ENCODE measurements at places on chromosomes 2 and 18.

DNA sequence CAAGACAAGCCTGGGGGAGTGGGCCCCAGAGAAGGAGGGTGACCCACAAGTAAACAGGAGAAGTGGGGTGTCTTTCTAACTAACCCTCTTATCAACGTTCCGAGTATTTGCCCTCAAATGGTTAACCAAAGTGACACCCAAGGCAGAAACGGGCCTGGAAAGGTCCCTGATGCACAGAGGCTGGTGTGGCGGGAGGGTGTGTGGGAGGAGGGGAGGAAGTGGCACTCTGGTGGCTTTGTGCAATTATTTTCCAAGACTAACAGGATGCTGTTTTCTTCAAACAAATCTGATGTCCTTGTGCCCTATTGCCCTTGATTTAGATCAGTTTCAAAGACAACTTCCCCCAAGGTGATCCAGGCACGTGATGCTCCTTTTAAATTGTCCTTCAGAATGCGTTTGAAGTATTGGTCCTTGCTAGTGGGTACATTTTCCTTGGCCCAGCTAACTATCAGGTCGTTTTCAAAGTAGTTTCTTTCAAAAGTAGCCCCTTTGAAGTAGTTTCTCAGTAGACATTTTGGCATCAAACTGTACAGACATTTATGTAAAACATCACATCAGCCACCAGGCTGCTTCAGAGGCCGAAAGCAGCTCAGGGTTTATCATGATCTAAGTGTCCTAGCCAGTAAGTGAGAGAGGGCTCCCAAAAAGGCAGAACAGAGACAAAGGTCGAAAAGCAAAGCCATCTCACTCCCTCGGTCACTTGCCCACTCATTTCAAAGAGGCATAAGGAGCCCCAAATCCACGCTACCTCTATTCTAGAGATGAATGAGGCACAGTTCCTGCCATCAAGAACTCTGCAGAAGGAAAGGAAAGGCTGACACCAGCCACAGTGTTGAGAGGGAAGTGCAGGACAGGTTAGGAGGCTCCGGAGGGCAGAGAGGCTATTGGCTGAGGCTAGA lies 371.1 kb upstream of the ID2 start:
- no peak for DNase-seq

DNA sequence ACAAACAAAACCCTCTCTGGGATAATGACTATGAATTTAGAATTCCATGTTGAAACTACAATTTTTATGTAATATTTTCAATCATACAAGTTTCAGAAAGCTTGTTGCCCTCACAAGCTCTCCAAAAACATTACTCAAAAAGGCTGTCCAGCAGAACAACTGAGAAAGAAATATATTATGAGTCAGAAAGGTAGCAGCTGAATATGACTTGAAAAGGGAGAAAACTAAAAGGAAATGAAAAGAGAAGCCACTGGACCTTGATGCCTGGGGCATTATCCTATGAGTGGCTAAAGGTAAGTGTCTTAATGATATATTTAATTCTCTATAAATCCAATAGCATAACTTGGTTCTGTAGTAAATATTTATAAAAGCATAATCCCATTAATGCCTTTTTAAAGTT lies 61.8 kb downstream of the NXPH2 start:
- no peak for DNase-seq

- DNase-seq = no peak
Observed at GRCh38 chr18:9539283-9539682, 64.0 kb downstream of the RALBP1 start.

- DNase-seq = no peak
Observed at GRCh38 chr2:109148117-109148746, 19.2 kb downstream of the SH3RF3 start.

All from NCI-H446 (cell line).